Activated naive CD8-positive, alpha-beta T cell treated with anti-CD3 and anti-CD28 coated beads, Interleukin-2, amount 10 ng/mL, durations not matched to agents 7 days and 5 days (primary cell): ENCODE measurements at places on chromosomes 4 and X.

- DNase-seq = no peak
These were observed 60.3 kb upstream of the ANTXR2 start for GRCh38 chr4:80133240-80133783.

GRCh38 chr4:96519291-96519690 is 679.4 kb downstream of the PDHA2 start:
- DNase-seq = no peak

GRCh38 chrX:23515028-23515427 is 152.3 kb upstream of the PRDX4 start:
- no peak for DNase-seq

DNA sequence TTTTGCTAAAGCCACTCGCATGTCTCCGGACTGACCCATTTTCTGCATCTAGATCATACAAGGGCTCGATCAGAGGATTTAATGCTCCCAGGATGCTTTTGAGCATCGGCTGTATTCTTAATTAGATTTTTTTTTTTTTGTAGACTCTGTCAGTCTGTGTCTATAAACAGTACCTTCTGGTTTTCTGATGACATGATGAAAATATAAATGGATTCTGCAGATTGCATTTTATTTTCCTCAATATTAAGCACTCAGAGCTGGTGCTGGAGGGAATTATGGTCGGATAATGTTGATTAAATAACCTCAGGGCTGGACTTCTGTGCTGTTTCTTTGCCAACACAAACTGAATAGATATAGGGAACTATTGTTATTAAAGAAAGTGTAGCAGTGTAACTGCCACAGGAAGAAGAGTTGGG is 57.1 kb upstream of the LIMCH1 start:
- no peak for DNase-seq

- no peak for DNase-seq
These were observed 23.8 kb downstream of the RNF175 start for GRCh38 chr4:153735906-153736461.

DNA sequence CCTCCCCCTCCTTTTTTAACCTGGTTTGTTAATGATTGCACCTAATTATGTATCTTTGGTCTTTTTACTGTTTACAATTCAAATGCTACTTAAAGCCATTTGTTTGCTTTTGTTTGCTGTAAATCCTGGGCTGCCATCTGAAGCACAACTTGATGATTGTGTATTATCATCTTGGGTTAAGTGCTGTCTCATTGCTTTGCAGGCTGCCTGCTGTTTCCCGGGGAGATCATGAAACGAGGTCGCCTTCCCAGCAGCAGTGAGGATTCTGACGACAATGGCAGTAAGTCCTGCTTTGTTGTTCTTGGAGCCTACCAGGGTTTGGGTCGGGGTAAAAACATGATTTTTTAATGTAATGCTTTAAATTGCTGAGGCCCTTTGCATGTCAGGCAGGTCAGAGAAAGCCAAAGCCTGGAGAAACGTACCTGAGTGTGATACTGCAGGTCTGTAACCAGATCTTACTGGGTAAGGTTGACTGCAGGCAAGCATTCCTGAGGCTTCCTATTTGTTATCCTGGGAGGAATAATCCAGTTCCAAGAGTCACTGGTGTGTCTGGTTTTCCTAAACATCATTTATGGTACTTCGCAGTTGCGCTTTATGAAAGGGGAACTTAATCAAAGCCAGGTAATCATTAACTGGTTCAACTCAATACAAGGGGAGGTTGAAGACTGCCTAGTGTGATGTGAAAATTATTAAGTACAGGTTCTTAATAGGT is 22.2 kb downstream of the JADE1 start:
- DNase-seq = no peak

DNA sequence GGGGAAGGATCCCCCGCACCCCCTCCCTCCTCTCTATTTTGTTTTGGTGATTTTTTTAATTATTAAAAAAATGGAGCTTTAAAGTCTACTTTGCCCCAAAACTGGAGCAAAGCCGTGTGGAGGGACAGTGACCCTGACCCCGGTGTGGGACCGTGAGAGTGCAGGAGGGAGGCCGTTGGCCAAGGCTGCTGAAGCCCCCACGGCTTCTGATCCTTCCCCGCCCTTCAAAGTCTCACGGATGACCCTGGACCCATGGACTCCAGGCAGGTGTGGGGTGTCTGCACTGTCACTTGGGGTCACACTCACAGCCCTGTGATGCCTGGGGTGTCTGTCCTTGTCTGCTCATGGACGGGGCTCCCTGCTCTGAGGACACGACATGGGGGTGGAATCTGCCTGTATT is 133.3 kb downstream of the CPZ start:
- DNase-seq = no peak

DNA sequence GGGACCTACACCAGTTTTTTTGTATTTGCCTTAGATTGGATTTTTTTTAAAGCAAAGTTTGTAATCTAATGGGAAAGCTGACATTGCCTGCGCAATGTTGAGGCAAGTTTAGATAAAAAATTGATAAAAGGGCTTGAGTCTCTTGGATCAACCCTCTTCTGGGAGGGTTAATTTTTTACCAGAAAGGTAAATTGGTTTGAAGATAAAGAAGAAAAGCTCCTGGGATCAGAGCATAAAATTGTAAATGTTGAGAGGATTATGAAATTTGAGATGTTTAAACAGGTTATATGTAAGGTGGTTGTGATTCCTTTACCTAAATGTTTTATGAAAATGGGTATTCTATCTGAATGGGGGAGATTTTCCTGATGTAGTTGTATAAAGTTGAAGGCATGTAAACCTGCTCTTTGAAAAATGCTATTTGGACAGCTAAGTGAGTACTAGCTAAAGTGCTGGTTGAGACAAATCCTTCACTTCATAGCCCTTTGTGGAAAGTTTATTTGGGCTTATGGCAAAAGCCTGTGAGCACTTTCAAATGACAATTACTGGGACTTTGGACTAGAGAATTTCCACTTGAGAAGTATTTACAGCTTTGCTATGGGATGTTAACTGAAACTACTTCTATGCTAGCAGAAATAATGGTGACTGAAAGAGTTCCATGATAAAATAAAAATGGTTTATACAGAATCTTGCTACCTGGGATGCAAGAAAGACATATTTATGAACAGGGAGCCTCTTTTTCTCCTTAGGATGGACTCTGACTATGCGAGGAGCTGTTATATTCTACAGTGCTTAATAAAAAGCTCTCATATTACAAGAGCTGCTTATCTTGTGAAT is 56.2 kb downstream of the UGT2B10 start:
- no peak for DNase-seq
